Tibial nerve (tissue), 4 donors: ENCODE measurements at places on chromosomes 4 and X. TPM values are rescaled to one million over a fixed set of nuclear protein-coding genes. Genes with fewer than 3 reads are reported as not detected.

The KLHL34 gene
- not detected for total RNA-seq

The FRG1 gene
- total RNA-seq: 38.1 TPM

The MFAP3L gene
- 15.3 TPM for total RNA-seq

The RGN gene
- total RNA-seq: 2.5 TPM

The NIPAL1 gene
- 2.1 TPM for total RNA-seq

The ADAM29 gene
- not detected for total RNA-seq

GRCh38 chr4:167032871-167033270 is 201.4 kb downstream of the SPOCK3 start:
- no peaks in the 10 kb centered on the region for H3K36me3 ChIP-seq
- H3K4me1 ChIP-seq: no peaks in the 10 kb centered on the region
- no peaks in the 10 kb centered on the region for H3K27me3 ChIP-seq
- no peak for DNase-seq
- no peak overlapping the region for H3K27ac ChIP-seq

DNA sequence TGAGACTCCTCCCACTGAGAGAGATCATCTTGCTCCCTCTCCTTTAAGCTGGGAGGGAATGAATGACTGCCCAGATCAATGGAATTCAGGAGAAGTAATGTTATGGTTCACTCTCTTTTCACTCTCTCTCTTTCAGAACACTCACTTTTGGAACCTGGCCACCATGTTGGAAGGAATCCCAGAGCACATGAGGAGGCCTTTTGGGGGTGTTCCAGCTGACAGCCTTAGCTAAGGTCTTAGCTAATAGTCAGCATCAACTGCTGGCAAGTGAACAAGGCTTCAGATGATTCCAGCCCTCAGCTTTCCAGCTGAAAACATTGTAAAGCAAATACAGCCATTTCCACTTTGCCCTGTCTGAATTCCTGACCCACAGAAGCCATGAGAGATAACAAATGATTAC is 124.0 kb upstream of the CLNK start:
- no peaks in the 10 kb centered on the region for H3K27me3 ChIP-seq
- DNase-seq: no peak
- peaks cover 13% of the 10 kb centered on the region for H3K4me1 ChIP-seq

GRCh38 chr4:78829296-78829695 is 53.1 kb downstream of the BMP2K start:
- H3K4me1 ChIP-seq: no peaks in the 10 kb centered on the region
- no peak overlapping the region for H3K4me3 ChIP-seq
- H3K36me3 ChIP-seq: no peaks in the 10 kb centered on the region
- DNase-seq: no peak
- H3K27ac ChIP-seq: no peak overlapping the region

- no peaks in the 10 kb centered on the region for H3K27me3 ChIP-seq
- no peak for DNase-seq
- H3K4me3 ChIP-seq: no peak overlapping the region
- no peaks in the 10 kb centered on the region for H3K4me1 ChIP-seq
- H3K36me3 ChIP-seq: no peaks in the 10 kb centered on the region
Observed at GRCh38 chr4:153988492-153989363, 199.8 kb upstream of the SFRP2 start.

DNA sequence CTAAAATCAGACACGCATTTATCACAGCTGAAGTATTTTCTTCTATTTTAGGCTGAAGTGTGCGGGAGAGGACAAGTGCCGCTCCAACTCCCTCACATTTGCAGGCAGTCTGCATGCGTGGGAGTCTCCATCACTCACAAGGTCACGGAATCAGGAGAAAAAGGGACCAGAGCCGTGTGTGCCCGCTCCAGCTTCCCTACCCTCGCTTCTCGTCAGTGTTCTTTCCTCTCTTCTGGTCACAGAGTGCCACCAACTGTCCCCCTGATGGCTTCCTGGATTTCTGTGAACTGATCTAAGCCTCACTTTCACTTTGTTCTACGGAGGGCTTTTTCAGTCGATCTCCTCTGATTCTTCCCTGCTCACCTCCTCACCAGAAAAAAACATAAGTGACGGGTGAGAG is 407.4 kb upstream of the AADAT start:
- DNase-seq: no peak
- no peak overlapping the region for H3K4me3 ChIP-seq
- H3K27me3 ChIP-seq: no peaks in the 10 kb centered on the region
- H3K27ac ChIP-seq: no peak overlapping the region
- H3K36me3 ChIP-seq: no peaks in the 10 kb centered on the region

GRCh38 chr4:80207172-80207583 is 9.9 kb downstream of the PRDM8 start:
- no peaks in the 10 kb centered on the region for H3K36me3 ChIP-seq
- H3K27ac ChIP-seq: peak overlapping the region; percentile 42
- peak overlapping the region; percentile 18 for H3K4me3 ChIP-seq
- peaks cover 22% of the 10 kb centered on the region for H3K4me1 ChIP-seq
- no peak for DNase-seq

GRCh38 chr4:76016393-76016792 is 6.9 kb downstream of the CXCL10 start:
- H3K27ac ChIP-seq: no peak overlapping the region
- no peaks in the 10 kb centered on the region for H3K27me3 ChIP-seq

GRCh38 chrX:9627922-9628321 is 137.7 kb downstream of the GPR143 start:
- no peak overlapping the region for H3K27ac ChIP-seq
- H3K4me1 ChIP-seq: peaks cover 6% of the 10 kb centered on the region
- no peaks in the 10 kb centered on the region for H3K36me3 ChIP-seq
- H3K27me3 ChIP-seq: no peaks in the 10 kb centered on the region
- H3K4me3 ChIP-seq: no peak overlapping the region
- DNase-seq: no peak

- no peaks in the 10 kb centered on the region for H3K36me3 ChIP-seq
- H3K27me3 ChIP-seq: no peaks in the 10 kb centered on the region
- DNase-seq: no peak
- H3K27ac ChIP-seq: no peak overlapping the region
- no peak overlapping the region for H3K4me3 ChIP-seq
- H3K4me1 ChIP-seq: no peaks in the 10 kb centered on the region
Observed at GRCh38 chrX:112270991-112271390, 188.4 kb upstream of the TRPC5 start.

DNA sequence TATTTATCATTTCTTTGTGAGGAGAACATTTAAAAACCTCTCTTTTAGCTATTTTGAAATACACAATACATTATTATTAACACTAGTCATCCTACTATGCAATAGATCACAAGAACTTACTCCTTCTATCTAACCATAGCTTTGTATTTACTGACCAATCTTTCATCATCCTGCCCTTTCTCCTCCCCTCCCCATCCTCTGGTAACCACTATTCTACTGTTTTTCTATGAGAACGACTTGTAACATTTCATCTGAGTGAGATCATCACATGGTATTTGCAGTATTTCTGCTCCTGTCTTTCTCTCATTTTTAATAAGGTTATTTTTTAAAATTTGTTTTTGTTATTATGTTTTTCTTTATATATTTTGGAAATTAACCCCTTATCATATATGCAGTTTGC is 331.8 kb downstream of the TEX13C start:
- no peaks in the 10 kb centered on the region for H3K36me3 ChIP-seq
- DNase-seq: no peak
- H3K27me3 ChIP-seq: no peaks in the 10 kb centered on the region
- no peak overlapping the region for H3K4me3 ChIP-seq

GRCh38 chr4:79298027-79298426 is 27.8 kb downstream of the NAA11 start:
- H3K4me1 ChIP-seq: no peaks in the 10 kb centered on the region
- DNase-seq: no peak
- no peaks in the 10 kb centered on the region for H3K27me3 ChIP-seq
- H3K36me3 ChIP-seq: no peaks in the 10 kb centered on the region

- no peaks in the 10 kb centered on the region for H3K36me3 ChIP-seq
- DNase-seq: no peak
- H3K4me1 ChIP-seq: no peaks in the 10 kb centered on the region
- no peak overlapping the region for H3K27ac ChIP-seq
Observed at GRCh38 chrX:31178064-31178768, 106.4 kb upstream of the FTHL17 start.

DNA sequence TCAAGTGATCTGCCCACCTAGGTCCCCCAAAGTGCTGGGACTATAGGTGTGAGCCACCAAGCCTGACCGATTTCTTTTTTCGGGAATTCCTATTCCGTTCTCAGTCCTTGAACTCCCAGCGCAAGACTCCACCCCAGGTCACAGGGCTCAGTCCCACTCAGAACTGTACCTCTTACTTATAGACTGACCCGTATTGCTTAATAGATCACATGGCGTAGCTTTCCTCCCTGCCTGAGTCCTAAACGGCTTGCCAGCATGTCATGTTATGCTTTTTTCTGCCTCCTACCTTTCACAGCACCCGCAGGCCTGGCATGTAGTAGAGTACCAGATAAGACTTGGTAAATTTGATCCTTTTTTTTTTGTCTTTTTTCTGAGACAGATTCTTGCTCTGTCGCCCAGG is 22.4 kb downstream of the SAT1 start:
- H3K27ac ChIP-seq: no peak overlapping the region
- DNase-seq: no peak
- no peaks in the 10 kb centered on the region for H3K27me3 ChIP-seq

GRCh38 chr4:54525602-54526001 is 132.2 kb upstream of the KIT start:
- no peaks in the 10 kb centered on the region for H3K4me1 ChIP-seq
- H3K36me3 ChIP-seq: no peaks in the 10 kb centered on the region
- no peak for DNase-seq
- no peak overlapping the region for H3K27ac ChIP-seq
- H3K27me3 ChIP-seq: no peaks in the 10 kb centered on the region

GRCh38 chr4:77043507-77044136 is 32.2 kb downstream of the CCNI start:
- no peak overlapping the region for H3K4me3 ChIP-seq
- H3K27ac ChIP-seq: peak overlapping the region; percentile 30
- peak; percentile 26 for DNase-seq
- no peaks in the 10 kb centered on the region for H3K4me1 ChIP-seq
- no peaks in the 10 kb centered on the region for H3K27me3 ChIP-seq

DNA sequence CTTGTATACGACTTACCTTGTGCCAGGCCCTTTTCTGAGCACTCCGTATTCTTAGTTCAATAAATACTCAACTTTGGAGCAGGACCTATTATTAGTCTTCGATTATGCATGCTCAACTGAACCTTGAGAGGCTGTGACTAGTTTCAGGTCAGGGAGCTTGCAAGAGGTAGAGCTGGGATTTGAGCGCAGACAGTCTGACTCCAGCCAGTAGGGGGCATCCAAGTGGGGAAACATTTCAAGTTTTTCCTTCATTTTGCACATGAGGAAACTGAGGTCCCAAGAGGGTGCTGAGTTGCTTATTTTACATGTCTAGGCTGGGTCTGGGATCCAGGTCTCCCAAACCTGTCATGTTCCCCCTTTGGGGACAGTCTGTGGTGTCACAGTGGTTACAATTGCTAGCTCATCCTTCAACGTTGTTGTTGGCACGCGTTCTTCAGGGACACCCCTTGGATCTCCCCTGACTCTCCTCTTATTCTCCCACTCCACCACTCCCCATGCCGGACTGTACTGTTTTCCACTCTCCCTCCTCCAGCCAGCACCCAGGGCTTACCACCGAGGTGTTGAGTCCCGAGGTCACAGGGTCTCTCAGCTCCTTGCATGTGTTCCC is 6.7 kb upstream of the PRICKLE3 start:
- no peak overlapping the region for H3K27ac ChIP-seq
- no peaks in the 10 kb centered on the region for H3K4me1 ChIP-seq
- no peaks in the 10 kb centered on the region for H3K36me3 ChIP-seq
- H3K4me3 ChIP-seq: no peak overlapping the region

DNA sequence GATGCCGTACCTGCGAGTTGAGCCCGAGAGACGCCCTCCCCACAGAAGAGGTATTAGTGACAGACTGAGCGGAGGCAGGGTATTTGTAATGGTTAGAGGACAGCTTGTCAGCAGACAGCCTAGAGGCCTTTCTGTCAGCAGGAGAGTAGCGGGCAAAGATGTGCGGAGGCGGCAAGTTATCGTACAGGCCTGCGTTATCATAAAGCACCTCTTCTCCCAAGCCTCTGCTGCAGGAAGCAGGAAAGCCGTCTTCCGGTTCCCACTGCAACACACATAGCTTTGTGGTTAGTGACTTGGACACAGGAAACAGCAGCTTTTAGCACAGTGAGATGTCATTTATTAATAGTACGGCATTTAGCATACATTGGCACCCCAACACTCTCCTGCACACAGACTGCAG is 158.3 kb downstream of the AFAP1 start:
- H3K4me1 ChIP-seq: peaks cover 18% of the 10 kb centered on the region
- no peak overlapping the region for H3K27ac ChIP-seq
- no peak for DNase-seq

- H3K27me3 ChIP-seq: no peaks in the 10 kb centered on the region
- peaks cover 62% of the 10 kb centered on the region for H3K4me1 ChIP-seq
- no peak for DNase-seq
- no peak overlapping the region for H3K4me3 ChIP-seq
Observed at GRCh38 chrX:72127332-72127731, 4.4 kb downstream of the RTL5 start.

GRCh38 chr4:87058356-87059073 is 123.7 kb downstream of the AFF1 start:
- H3K27ac ChIP-seq: no peak overlapping the region
- no peak overlapping the region for H3K4me3 ChIP-seq
- H3K4me1 ChIP-seq: no peaks in the 10 kb centered on the region
- H3K36me3 ChIP-seq: no peaks in the 10 kb centered on the region
- H3K27me3 ChIP-seq: no peaks in the 10 kb centered on the region

DNA sequence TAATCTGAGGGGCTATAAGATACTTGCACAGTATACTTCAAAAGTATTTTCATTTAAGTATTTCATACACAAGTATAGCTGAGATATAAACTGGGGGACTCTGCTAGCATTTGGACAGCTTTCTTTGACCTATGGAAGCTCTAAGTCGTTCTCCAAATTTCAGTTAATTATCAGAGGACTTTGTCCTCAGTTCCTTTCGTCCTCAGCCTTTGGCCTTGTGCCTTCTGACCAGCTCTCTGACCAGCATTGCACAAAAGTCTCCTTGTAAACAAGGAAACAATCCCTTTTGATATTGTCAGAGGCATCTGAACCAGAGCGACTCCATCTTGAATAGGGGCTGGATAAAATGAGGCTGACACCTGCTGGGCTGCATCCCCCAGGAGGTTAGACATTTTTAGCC is 464.0 kb upstream of the FAM241A start:
- no peak overlapping the region for H3K4me3 ChIP-seq
- H3K27ac ChIP-seq: peak overlapping the region; percentile 10
- H3K4me1 ChIP-seq: no peaks in the 10 kb centered on the region
- H3K36me3 ChIP-seq: no peaks in the 10 kb centered on the region
